ENCODE measurements at places on chromosomes 1 and 21.

DNA sequence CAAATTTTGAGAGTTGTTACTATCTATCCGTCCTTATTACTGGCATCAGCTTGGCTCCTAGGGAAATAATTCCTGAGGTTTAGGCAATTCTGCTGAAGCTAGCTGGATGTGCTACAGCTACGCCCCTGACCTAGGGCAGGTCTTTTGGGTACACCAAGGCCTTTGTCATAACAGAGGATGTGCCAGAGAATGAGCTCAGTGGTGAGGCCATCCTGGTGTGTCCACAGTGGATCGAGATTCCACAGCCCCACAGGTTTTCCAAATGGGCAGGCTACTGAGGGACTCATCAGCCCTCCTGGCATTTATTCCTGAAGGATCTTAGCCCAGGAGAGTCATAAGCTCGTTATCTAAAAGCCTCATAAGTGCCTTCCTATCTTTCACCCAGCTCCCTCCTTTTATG lies 475.2 kb upstream of the USP24 start:
- no peak for DNase-seq

- no peak for DNase-seq
Observed at GRCh38 chr1:183243161-183244050, 57.3 kb downstream of the LAMC2 start.

GRCh38 chr1:119893827-119894700 lies 2.3 kb downstream of the ADAM30 start:
- no peak for DNase-seq

GRCh38 chr21:31448496-31448895 lies 104.4 kb upstream of the TIAM1 start:
- no peak for DNase-seq

DNA sequence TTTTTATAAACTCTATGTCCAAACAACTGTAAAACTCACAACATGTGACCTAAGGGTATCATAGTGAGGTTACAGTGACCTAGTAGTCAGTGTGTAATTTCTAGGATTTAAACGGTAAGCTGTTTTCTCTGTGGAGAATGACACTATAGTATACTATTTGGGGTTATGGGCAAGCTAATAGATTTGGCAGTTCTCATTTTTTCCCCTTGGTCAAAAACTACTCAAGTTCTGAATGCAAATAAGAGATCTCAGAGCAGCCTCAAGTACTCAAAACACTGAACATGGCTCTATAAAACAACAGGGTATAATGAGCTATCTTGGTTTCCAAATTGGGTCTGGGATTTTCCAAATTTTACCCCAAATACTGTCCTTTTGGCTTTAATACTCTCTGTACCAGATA lies 88.5 kb upstream of the HMCN1 start:
- DNase-seq: no peak

GRCh38 chr1:53947172-53947907 lies 1.2 kb downstream of the LRRC42 start:
- no peak for DNase-seq

GRCh38 chr1:178694923-178695525 lies 30.0 kb upstream of the RALGPS2 start:
- no peak for DNase-seq

GRCh38 chr1:245771511-245772281 lies 616.9 kb downstream of the KIF26B start:
- no peak for DNase-seq

- no peak for DNase-seq
Observed at GRCh38 chr1:198535631-198536030, 4.8 kb downstream of the ATP6V1G3 start.

- DNase-seq: no peak
Observed at GRCh38 chr1:65176056-65176450, 28.1 kb downstream of the AK4 start.

DNA sequence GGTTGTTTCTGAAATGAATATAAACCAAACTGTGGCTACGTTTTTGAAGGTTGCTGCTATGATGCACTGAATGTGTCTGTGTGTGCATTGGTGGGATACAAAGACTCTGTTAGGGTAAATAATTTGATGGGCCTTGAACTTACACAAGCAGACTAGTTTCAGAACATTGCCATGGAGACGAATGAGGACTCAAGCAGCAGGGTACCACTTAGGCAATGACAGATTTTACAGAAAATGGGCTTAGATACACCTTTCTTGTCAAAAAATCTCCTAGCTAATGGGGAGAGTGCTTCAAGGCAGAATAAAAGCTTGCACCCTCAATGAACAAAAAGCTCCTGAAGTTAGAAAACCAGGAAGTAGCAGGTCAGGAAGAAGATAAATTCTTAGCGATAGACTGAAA lies 55.7 kb downstream of the IER5 start:
- DNase-seq: no peak

- DNase-seq: no peak
Observed at GRCh38 chr1:90046635-90047034, 51.7 kb downstream of the ZNF326 start.

GRCh38 chr1:70117046-70117445 lies 88.3 kb downstream of the LRRC40 start:
- DNase-seq: no peak

GRCh38 chr1:204149635-204150565 lies 1.9 kb downstream of the ETNK2 start:
- DNase-seq: no peak

DNA sequence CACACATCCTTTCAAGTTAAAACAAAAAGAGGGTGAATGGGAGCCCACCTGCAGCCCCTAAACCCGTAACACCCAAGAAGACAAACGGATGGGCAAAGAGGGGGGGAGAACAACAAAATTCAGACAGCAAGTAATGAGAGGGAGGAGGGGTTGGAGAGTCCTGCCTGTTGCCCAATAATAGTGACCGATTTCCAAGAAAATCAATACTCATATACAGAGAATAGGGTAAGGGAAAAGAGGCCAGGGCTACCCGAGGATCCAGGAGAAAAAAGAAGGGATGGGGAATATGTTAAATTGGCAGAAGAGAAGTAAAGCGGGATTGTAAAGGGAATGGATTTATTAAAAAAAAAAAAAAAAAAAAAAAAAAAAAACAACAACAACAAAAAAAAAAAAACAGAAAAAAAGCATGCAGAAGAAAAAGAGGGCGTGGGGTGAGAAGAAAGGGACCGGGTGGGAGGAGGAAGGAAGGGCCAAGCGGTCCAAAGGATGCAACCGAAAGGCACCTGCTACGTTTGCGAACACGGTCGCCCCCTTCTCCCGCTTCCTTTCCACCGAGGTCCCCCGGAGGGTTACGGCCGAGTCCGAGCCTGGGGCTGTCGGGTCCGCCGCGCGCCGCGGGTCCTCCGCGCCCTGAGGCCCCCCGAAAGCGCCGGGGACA lies 930 bp downstream of the SLC30A10 start:
- DNase-seq: no peak

DNA sequence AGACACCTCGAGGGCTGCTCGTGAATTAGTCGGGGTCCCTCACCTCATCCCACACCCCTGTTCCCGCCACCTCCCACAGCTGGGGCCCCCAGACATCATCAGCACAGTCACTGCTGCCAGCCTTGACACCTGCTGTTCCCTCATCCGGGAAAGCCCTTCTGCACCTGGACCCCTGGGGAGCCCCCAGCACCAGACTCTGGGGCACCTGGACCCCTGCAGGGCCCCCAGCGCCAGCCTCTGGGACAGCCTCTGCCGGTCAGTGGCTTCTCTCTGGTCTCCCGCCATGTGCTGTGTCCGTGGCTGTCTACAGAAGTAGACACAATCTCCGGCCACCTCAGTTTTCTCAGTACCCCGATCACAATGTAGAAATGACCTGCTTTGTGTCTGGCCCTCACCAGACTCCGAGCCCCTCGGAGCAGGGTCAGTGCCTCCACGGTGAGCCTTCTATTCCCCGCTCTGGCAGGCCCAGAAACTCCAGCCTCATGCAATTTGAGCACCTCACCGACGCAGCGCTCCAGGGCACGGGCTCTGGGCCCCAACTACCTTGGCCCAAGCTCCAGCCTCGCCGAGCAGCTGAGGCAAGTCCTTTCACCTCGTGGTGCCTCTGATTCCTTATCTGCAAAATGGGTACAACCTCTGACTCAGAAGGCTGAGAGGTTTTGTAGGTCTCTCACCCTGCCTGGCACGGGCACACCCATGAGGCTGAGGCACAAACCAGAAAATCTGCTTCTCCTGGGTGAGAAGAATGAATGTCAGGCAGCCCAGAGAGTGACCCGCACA lies 84.7 kb downstream of the RIPK4 start:
- no peak for DNase-seq

- DNase-seq: peak; percentile 61
Observed at GRCh38 chr1:74689621-74690363, 16.2 kb upstream of the ERICH3 start.

GRCh38 chr1:233982827-233983518 lies 78.5 kb downstream of the SLC35F3 start:
- DNase-seq: no peak

DNA sequence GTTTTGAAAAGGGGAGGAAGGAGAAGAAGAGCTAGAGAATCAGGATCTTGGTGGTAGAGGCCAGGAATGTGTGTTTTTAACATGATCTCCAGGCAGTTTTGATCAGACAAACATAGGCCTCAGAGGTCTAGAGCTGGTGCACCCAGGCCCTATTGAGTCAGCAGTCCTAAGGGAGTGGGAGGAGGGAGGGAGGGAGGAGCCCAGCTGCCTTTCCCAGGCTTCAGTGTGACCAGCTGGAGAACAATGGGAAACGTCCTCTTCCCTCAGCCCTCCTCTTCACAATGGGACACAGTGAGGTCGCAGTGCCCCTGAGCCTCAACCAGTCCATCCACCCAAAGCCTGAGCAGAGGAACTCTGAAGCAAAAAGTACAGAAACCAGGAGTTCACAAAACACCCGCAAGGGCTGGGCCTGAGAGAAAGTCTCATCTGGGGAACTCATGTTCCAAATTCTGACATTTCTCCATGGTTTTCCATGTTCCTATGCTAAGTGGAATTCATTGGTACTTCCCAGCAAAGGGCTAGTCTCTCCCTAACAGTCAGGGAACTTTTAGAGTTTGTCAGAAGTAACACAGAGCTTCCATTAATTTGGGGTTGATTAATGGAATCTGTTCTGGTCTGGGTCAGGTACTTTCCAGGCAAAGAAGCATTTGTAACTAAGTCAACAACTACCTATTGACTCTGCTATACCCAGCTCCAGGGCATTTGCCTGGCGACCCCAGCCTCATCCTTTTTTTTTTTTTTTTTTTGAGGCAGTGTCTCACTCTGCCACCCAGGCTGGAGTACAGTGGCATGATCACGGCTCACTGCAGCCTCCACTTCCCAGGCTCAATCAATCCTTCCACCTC lies 37.5 kb downstream of the ELAPOR1 start:
- DNase-seq: no peak

GRCh38 chr1:10626131-10626731 lies 151.5 kb downstream of the PEX14 start:
- DNase-seq: no peak

- DNase-seq: no peak
Observed at GRCh38 chr1:223802602-223803001, 43.1 kb downstream of the TP53BP2 start.

DNA sequence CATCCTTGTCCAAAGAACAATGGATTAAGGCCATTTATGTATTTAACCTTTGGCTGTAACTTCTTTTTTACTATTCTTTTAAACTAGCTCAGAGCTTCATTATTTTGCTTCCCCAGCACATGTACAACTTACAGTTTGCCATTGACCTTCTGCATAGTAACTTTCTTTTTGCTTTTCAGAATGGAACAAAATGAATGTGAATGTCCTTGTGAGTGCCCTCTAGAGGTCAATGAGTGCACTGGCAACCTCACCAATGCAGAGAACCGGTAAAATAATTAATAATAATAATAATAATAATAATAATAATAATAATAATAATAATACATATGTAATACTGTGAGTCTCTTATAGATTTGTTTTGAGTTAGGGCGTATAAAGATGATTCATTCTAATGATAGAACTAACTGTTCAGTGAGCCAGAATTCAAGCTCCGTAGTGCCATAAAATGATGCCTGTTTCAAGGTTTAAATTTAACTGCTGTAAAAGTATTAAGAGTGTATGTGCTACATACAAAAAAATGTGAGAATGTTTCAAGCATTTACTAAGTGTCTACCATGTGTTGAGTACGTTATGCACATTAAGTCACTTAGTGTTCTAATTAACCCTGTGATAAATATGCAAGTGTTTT lies 69.0 kb upstream of the RAVER2 start:
- DNase-seq: no peak

DNA sequence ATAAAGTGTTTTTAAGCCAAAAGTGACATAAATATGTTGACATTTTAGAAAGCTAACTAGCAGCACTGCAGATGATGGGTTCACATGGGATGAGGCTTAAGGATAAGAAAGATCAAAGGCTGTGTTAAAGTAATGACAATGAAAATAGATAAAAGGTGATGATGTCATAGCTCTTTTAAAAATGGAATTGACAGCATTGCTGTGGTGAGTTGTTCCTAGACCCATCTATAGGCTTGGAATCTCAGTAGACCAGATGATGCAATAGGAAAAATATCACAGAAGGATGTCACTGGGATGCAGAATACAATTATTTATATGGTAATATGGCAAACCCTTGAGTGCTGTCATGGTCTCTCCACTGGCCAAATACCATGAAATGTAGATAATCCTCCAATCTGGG lies 286.0 kb downstream of the PLA2G4A start:
- DNase-seq: no peak

GRCh38 chr1:217465102-217465501 lies 165.8 kb downstream of the GPATCH2 start:
- no peak for DNase-seq

GRCh38 chr1:209400351-209401220 lies 182.9 kb upstream of the CAMK1G start:
- DNase-seq: no peak

DNA sequence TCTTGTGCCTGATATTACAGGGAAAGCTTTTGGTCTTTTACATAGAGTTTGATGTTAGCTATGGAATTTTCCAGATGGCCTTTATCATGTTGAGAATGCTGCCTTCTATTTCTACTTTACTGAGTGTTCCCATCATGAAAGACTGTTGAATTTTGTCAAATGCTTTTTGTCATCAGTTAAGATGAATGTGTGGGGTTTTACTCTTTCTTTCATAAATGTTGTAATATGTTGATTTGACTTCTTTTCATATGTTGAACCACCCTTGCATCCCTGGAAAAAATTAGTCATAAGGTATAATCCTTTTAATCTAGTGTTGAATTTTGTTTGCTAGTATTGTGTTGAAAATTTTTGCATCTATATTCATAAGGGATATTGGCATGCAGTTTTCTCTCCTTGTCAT lies 16.1 kb upstream of the HOOK1 start:
- DNase-seq: no peak

GRCh38 chr1:216453777-216454176 lies 30.5 kb upstream of the USH2A start:
- DNase-seq: no peak

GRCh38 chr1:246959944-246960693 lies 28.4 kb upstream of the AHCTF1 start:
- DNase-seq: peak; percentile 20
